Right kidney (tissue), 9 donors: ENCODE measurements at places on chromosomes 5 and 9.

- no peak for DNase-seq
These were observed 191.4 kb downstream of the TMEM167A start for GRCh38 chr5:82885627-82886389.

- DNase-seq, result no peak
These were observed 181.9 kb upstream of the GLRA1 start for GRCh38 chr5:152106571-152106970.

DNA sequence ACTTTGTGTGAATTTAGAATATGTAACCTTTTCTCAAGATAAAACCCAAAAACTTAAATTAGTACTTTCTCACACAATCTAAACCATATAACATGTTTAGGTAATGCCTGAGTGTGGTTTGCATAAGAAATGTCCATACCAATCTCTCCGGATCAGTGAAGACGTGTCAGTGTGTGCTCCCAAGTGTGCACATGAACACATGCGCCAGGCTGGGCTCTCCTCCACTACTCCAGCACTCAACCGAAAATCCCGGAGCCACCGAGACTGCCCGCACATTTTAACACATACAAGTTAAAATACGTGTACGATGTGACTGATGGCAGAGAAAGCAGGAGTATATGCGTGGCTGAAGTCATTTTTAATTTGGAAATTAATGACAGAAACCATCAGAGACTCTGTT, 658.4 kb downstream of the EFNA5 start:
- DNase-seq, result no peak

DNA sequence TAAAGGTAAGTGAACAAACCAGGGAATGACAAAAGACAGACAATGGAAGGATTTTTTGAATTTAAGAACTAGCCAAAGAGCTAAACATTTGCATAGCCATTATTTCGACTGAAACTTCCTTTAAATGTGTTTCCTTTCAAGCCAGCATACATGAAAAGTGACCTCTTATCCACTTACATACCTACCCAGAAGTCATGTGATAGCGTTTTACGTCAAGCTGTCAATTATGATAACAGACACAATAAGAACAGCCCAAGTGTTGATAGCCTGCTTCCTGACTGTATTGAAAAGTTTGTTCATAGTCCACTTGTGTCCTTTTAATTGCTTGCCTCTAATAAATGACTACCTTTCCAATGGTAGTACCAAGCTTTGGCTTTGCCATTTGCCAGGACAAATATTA, 206.0 kb downstream of the NFIB start:
- DNase-seq, result no peak

DNA sequence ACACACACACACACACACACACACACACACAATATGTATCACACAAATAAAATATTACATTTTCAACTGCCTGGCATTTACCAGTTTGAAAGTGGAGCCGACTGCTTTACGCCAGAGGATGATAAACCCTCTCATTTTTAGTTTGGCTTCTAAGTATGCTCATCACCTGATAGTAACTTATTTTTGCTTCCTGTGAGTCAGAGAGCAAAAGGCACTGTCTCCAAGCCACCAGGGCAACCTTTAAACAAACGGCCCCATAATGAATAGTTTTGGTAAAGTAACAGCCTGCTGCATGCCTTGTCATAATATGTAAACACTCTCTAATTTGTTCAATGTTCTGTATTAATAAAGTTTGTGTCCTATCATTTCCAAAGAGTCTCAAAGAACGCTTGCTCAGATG, 26.9 kb downstream of the KLF4 start:
- DNase-seq, result no peak

GRCh38 chr5:137144656-137145055, 354.5 kb downstream of the SPOCK1 start:
- no peak for DNase-seq

DNA sequence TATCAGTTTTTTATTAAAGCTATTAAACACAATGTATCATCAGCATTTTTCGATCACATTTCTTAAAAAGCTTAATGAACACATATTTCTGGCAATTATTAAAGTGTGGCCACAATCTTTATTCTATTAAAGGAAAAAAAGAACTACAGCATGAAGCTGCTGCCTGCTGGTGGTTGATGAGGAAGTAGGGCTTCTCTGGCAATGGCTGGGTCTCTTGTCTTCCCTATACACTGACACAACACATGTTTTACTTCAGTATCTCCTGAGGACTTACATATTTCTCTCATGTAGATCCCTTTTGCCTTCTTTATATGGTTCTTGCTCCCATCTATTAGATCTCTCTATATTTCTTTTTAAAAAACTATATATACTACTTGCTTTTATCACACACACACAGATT, 590.7 kb downstream of the RAB3C start:
- DNase-seq, result no peak

GRCh38 chr9:135884328-135885035, 22.9 kb downstream of the CAMSAP1 start:
- no peak for DNase-seq

DNA sequence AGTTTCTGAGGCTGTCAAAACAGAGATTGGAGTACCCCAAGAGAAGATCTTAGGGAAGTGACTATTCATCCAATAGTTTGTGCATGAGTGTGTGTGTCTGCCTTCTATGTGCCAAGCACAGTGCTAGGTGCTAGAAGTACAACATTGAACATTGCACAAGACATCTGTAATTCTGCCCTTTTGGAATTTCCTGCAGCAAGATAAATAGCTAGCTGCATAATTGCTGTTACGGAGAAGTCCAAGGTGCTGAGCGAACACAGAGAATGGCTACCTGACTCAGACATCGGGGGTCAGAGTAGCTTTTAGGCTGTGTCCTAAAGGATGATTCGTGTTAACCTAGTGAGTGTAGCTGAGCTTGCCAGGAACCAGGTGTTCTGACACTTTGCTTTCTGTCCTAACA, 44.8 kb downstream of the PAPPA start:
- no peak for DNase-seq

- DNase-seq, result no peak
These were observed 1002.7 kb upstream of the DMAC1 start for GRCh38 chr9:8802242-8802641.

DNA sequence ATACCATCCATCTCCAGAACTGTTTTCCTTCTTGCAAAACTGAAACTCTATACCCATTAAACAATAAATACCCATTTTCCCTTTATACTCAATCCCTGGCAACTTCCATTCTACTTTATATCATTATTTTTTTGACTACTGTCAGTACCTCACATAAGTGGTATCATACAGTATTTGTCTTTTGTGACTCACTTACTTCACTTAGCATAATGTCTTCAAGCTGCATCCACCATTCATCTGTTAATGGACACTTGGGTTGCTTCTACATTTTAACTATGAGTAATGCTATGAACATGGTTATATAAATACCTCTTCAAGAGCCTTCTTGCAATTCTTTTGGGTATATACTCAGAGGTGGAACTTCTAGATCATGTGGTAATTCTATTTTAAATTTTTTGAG, 11.6 kb upstream of the TYRP1 start:
- DNase-seq, result no peak
